ENCODE measurements at places on chromosomes 1 and 21.

GRCh38 chr1:165564561-165564960 is 20.8 kb downstream of the LRRC52 start:
- no peak for DNase-seq

GRCh38 chr1:162694911-162695310 is 62.6 kb downstream of the DDR2 start:
- DNase-seq = no peak

GRCh38 chr1:29643838-29644440 is 407.6 kb downstream of the PTPRU start:
- DNase-seq = no peak

- no peak for DNase-seq
These were observed 76.0 kb upstream of the PTGFRN start for GRCh38 chr1:116833718-116834117.

DNA sequence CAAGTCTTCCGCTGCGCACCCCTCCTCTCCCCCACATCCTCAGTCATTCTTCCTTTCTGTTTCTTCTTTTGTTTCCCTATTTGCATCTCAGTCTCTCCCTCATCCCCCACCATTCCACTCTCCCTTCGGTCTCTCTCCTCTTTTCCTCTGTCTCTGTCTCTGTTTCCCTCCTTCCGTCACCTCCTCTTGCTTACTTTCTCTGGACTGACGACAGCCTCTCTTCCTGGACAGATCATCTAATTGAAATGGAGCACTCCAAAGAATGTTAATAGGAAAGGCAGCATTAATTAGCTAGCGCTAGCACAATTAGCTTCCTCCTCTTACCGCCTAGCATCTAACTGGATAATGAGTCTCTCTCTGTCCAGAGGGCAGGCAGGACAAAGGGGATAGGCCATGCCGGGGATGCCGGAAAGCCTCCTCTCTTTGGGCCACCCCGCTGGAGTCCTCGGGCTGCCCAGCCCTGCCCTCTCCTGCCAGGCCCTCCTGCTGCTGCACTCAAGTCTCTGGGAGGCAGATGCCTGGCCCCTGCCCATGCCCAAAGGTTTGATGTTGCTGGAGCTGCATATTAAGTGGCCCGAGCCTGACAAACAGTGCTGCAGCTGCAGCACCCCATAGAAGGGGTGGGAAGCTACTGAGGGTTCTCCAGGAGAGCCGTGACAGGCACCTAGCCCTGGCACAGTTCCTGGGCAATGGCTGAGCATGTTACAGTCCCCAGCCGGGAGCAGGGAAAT is 20.8 kb downstream of the DISP3 start:
- no peak for DNase-seq
